Myometrial cell (primary cell): ENCODE measurements at places on chromosomes 7 and 10. TPM values are rescaled to one million over a fixed set of nuclear protein-coding genes. Genes with fewer than 3 reads are reported as not detected.

Gene PNLIPRP1
- not detected in 2 replicates for total RNA-seq

Gene FANK1
- 0.71 and 1.4 TPM in 2 replicates for total RNA-seq

Gene SFTPA1
- total RNA-seq: not detected in 2 replicates

Gene COPG2
- total RNA-seq: 18.4 and 20.5 TPM in 2 replicates

Gene CTBP2
- 63.6 and 72.6 TPM in 2 replicates for total RNA-seq

Gene GPR26
- total RNA-seq: not detected in 2 replicates

Gene CCL24
- total RNA-seq: not detected in 2 replicates

Gene CALML3
- total RNA-seq: not detected in 2 replicates
